ENCODE measurements at places on chromosomes 2 and 18. TPM values are rescaled to one million over a fixed set of nuclear protein-coding genes. Genes with fewer than 3 reads are reported as not detected.

MAP3K19 gene
- not detected for total RNA-seq

FAM110C gene
- 13.1 TPM for total RNA-seq

CTIF gene
- 29.0 TPM for total RNA-seq

CCDC148 gene
- total RNA-seq, result 0.12 TPM

KATNAL2 gene
- total RNA-seq, result 1.2 TPM

LIMS1 gene
- total RNA-seq, result 33.0 TPM

SCYGR2 gene
- total RNA-seq, result not detected

ABCG5 gene
- total RNA-seq, result 63.5 TPM

SPATS2L gene
- 68.3 TPM for total RNA-seq

MBOAT2 gene
- total RNA-seq, result 1.7 TPM

POTEC gene
- total RNA-seq, result not detected

FOXD4L1 gene
- not detected for total RNA-seq

CPLX4 gene
- total RNA-seq, result not detected

MALL gene
- total RNA-seq, result 1.1 TPM

SCYGR7 gene
- not detected for total RNA-seq

ABCB11 gene
- total RNA-seq, result 21.3 TPM

ARHGAP15 gene
- total RNA-seq, result 6.5 TPM

ZAP70 gene
- 1.1 TPM for total RNA-seq

RASGRP3 gene
- 6.9 TPM for total RNA-seq

DNA sequence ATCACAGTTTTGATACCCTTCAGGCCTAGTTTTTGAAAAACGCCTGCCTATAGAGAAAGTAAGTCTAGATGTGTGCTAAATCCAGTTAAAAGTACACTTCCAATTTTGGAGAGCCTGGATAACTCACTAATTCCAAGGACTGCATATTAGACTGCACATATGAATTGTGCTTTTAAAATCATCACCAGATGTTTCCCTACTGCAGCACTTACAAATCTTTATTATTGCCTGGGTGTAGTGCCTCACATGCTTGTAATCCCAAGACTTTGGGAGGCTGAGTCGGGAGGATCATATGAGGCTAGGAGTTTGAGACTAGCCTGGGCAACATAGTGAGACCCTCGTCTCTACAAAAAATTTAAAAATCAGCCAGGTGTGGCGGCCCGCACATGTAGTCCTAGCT is 35.9 kb upstream of the HTR2B start:
- no peak for DNase-seq

DNA sequence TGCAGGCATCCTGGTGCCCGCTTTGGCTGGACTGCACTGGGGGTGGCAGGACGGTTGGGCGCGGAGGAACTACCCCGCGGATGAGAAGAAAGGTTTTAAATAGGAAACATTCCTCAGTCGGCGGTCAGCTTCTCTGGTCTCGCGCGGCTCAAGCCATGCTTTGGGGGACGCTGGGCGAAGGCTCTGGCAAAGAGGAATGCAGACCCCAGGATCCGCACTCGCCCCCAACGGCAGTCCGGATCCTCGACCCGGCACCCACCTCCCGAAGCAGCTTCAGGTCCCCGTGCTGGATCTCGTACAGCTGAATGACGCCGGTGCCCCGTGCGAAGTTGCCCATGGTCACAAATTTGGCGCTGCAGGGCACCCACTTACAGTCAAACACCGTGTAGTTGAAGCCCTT is 686 bp upstream of the PNO1 start:
- DNase-seq, result peak; percentile 63

- no peak for DNase-seq
Measured at GRCh38 chr2:9287400-9288045, 80.9 kb downstream of the ASAP2 start.

GRCh38 chr18:23701017-23701416 is 11.8 kb downstream of the LAMA3 start:
- DNase-seq, result no peak

GRCh38 chr2:95738301-95738700 is 146.5 kb downstream of the TRIM43 start:
- DNase-seq, result no peak

GRCh38 chr2:36318547-36318946 is 37.0 kb upstream of the CRIM1 start:
- DNase-seq, result no peak

DNA sequence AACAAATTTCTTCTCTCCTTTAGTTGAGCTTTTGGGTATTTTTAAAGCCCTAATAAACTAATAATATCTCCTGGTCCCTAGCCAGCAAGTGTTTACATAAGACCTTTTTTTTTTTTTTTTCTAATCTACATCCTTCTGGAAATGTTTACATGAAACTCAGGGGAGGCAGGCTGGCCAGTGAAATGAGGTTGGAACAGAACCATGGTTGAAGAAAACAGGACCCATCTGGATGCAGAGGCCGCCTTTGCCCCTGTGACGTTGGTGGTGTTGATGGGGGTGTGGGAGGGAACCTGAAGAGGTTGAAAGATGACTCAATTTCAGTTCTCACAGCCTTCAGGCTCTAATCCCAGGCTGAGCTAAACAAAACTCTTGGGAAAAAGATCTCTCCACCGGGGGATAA is 118.5 kb downstream of the NRP2 start:
- no peak for DNase-seq

- DNase-seq, result peak; percentile 25
Measured at GRCh38 chr2:237744270-237744612, 54.3 kb upstream of the RBM44 start.

- no peak for DNase-seq
Measured at GRCh38 chr2:134727385-134727784, 8.6 kb upstream of the TMEM163 start.

GRCh38 chr18:37322492-37323035 is 243.0 kb downstream of the CELF4 start:
- DNase-seq, result peak; percentile 52

GRCh38 chr18:56696966-56697365 is 45.8 kb downstream of the WDR7 start:
- DNase-seq, result no peak

- peak; percentile 34 for DNase-seq
Measured at GRCh38 chr2:69177063-69177771, 164.2 kb downstream of the ANTXR1 start.

DNA sequence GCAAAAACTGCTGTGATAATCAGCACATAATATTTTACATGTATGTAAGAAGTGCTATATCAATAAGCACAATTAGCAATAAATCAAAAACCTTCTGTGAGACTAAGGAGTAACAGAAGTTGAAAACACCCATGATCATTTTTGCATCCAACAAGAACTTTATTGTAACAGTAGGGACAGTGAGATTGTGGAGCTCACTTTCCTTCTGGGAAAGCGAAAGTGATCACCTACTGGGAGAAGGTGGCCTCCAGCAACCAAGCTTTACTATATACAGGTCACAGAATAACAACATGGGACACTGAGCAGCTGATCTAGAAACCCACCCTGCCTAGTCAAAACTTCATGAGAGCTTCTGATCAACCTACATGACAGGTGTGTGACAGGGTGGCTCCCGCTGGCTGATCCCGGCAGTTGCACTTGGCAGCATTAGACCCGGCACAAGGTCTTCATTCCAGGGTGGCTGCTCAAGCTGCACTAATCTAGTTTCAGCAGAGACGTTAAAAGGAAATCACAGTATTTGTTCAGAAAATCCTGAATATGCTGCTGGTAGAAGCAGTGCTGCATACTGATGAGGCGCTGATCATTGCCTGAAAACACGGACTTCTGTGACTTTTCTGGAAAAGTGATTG is 63.5 kb upstream of the ARL5A start:
- no peak for DNase-seq

- no peak for DNase-seq
Measured at GRCh38 chr18:10379522-10379921, 74.9 kb upstream of the APCDD1 start.

- peak; percentile 78 for DNase-seq
Measured at GRCh38 chr2:237291138-237291792, 122.7 kb downstream of the COL6A3 start.

DNA sequence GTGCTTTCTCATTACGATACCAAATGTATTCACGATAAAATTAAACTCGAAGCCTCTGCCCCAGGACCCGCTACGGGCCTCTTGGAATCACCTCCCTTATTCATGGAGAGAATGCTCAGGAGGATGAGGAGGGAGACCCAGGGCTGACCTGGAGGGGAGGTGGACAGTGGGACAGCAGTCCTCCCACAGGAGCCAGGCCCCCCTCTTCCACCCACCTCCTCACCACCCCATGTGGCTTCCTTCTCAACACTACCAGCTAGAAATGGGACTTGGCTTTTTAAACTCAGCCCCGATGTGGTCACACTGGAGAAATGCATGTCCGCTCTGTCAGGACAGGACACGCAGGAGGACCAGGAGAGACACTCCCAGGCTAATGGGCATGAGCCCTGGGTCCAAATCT is 147.9 kb upstream of the ID2 start:
- no peak for DNase-seq

DNA sequence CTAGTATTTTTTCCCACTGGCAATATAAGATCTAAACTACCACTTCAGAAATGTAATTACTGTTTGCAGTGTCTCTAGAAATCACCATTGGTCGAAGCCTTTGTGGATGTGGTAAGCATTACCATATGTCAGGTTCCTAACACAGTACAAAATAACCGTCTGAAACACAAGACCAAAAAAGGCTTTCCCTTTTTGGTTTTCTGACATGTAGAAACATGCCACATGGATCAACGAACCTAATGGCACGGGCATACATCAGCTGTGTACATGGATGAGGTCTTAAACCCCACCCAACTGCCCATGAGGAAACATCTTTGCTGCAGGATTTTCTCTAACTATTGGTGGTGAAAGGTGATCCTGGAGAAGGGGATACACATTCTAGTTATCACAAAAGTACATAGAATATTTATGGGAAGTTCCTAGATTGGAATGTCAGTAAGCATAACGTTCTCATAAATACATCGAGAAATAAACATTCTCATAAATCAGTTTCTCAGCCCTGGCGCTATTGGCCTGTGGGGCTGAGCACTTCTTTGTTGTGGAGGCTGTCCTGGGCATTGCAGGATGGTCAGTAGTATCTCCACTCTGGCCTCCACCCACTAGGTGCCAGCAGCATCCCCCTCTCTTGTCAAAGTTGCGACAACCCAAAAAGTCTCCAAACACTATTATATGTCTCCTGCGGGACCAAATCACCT is 9.0 kb downstream of the VIT start:
- no peak for DNase-seq

GRCh38 chr2:1611886-1612285 is 132.4 kb downstream of the PXDN start:
- no peak for DNase-seq

DNA sequence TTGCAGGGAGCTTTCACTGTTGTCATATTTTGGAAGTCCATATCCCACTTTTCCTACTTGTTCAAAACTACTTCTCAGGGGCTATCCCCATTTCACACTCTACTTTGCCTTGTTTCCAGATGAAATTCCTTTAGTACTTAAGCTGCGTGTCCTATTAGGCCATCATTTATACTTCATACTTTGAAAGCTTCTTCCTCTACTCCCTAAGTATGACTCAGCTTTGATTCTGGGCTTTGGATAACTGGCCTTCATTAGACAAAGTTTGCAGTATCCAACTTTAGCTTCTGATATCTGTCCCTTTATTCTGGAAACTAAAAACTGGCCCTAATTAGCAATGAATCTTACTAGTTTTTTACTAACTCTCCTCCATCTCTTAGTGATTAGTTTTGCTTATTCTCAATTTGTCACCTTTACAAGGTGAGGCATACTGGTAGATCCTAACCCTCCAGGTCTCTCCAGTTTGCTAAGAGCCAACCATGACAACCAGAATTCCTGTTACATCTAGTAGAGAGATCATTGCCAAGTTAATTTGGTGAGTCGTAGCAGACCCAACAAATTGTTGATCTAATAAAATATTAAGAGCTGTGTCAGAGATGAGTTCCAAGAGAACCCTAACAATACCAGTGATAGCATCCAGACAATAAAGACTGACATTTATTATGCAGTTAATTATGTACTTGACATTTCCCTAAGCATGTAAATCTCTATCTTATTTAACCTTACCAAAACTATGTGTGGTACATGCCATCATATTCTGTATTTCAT is 31.2 kb upstream of the ITGAV start:
- DNase-seq, result no peak

DNA sequence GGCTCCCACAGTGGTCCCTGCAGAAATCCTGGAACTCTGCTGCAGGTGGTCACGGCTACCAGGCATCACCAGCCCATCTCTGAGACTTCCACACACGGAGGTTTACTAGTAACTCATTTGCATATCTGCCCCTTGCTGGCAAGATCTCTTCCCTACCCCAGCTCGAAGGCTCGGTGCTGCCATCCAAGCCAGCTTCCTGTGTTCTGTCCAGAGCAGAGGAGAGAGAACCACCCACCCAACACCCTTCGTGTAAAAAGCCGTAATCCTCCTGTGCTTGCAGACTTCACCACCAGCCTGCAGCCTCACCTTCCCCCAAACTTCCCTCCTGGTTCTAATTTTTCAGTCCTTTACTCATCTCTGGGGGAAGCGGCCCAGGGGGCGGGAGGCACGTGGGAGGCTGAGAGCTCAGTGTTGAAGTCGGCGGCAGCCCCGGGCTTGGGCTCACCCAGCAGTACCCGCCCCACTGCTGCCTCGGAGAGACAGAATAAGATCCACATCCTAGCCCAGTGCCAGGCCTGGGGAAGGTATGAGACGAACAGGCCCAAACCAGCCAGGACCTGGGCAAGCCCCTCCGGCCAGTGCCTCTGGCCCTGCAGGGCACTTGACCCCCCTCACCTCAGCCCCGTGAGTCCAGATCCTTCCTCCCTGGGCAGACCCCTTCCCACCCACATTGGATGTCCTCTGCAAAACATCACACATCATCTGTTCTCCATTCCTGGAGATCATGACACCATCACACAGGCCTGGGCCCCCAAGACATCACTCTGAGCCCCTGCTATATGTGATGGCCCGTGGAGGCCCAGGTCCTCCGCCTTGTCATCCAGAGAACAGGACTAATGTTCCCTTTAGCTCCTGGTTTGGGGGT is 145.8 kb upstream of the ID2 start:
- peak; percentile 58 for DNase-seq

DNA sequence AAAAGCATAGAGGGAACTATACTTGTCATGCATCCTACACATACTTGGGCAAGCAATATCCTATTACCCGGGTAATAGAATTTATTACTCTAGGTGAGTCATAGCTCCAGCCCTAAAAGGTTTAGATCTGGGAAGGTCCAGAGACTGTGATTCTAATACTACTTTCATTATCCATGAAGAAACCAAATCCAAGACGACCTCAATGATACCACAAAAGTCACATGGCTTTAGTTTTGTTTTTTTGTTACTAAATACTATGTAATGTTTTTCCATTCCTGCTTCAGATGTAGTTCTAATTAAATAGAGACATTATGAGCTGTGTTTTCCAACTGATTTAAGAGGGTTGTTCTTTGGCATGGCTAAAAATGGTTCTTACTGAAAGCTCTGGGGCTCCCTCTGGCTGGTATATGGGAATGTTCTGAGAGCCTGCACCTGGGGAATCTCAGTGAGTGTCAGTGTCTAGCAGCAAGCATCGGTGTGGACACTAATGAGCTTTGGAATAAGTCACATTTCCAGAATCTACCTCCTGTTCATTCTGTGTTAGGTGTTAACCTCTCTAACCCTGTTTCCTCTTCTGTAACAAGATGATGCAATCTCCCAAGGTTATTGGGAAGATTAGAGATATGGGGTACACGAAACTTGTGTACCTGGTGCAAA is 20.5 kb upstream of the IL1RL2 start:
- no peak for DNase-seq

GRCh38 chr2:33136056-33136455 is 189.3 kb downstream of the LTBP1 start:
- no peak for DNase-seq
